ENCODE measurements at places on chromosomes 2 and 18.

DNA sequence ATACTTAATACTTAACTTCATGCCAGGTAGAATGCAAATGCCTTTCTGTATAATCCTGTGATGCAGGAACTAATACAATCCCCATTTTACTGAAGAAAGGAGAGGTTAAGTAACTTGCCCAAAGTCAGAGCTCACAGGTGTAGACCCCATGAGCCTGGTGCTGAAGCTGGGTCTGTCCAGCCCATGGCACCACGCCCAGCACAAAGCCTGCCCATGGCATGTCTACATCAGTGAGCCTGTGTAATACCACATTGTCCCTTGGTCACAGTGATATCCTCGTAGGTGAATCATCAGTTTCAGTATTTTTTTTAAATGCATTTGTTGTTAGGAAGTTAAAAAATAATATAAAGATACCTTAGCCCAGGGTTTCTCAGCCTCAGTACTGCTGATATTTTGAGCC is 69.9 kb upstream of the MCFD2 start:
- no peak for DNase-seq

DNA sequence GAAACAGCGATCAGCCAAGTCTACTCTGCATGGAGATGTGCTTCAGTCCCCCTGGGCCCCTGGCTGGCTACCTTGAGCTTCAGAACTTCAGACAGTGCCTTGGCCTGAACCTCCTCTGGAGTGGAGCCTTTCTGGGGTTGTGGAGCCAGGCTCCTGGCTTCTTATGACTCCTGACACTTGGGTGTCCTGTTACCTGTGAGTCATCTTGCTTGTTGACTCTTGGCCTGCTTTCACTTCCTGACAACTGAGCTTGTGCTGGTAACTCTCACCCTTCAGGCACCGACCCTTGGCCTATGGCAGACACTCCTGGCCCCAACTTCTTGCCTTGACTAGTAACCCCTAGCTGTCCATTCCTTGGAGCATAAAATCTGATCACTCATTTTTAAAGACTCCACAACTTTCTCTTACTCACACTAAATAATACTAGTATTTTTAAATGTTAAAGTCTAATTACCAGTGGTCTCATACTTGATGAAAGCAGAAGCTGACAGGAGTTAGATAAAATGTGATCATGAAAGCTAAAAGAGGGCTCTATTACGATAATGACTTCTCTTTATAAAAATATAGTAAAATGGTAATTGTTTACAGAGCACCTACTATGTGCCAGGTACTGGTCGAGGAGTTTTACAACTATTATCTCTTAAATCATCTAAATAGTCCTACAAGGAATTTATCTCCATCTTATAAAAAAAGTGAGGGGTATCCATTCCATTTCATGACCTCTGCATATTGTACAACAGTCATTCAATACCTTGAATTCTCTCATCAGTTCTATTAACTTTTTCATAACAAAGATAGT is 46.3 kb upstream of the VIT start:
- no peak for DNase-seq

DNA sequence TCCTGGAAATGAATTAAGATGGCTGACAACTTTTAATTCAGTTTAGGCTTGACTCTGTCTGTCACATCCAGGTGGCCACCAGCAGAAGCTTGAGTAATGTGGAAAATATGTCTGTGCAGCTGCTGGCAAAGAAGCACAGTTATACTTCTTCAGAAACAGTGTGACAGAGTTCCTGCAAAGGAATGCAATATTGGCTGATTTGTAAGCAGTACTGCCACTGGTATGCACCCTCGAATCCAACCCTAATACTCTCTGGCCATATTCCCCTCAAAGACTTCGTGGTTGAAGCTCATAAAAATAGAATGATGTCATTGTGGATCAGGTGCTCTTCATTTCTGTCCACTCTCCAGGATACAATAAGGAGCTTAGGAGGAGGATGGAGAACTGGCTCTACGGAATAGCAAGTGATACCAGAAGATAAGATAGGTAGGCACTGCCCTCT is 86.2 kb downstream of the METTL8 start:
- no peak for DNase-seq

DNA sequence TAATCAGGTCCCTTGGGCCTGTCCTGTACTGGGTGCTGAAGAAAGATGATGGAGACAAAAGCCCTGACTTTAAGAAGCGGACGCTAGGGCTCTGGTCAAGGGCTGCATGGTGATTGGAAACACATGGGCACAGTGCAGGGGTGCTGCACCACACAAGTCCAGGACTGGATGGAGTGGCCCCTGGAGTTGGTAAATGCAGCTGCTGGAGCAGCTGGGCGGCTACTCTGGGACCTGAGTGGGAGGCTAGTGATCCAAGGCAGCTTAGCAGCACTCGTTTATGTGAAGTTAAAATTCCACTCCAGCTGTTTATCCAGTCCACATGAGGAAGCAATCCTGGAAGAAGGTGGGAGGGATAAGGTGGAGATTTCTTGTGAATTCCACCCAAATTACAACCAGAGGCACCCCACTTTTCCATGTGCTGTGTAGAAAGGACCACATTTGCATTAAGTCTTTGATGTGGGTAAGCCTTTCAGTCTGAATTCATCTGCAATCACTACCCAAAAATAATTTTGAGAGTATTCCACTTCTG is 24.9 kb downstream of the MERTK start:
- DNase-seq: no peak

DNA sequence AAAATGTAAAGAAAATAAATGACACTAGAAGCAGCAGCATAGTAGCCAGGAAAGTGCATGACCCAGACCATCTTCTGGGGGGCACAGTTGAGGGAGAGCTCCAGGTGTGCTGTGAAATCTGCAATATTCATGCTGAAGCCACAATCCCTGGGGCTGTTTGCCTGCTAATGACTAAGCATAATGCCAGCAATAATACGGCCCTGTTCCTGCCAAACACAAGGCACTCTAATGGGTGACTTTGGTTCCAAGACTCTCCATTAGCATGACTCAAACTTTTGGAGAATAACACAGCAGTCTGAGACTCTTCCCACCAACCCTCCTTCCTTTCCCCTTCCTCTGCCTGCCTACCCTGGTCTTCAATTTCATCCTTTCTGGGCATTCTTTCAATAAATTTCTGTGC is 77.9 kb upstream of the DOCK10 start:
- no peak for DNase-seq

GRCh38 chr2:146785101-146785500 is 1059.7 kb upstream of the ACVR2A start:
- no peak for DNase-seq

Data from activated effector memory CD4-positive, alpha-beta T cell treated with Interleukin-2 at 50 U/mL for 16 hours (primary cell).